Colonic mucosa (tissue), 4 donors: ENCODE measurements at places on chromosomes 4 and X. TPM values are rescaled to one million over a fixed set of nuclear protein-coding genes. Genes with fewer than 3 reads are reported as not detected.

CXCL6 gene
- 0.42 TPM for total RNA-seq

DNA sequence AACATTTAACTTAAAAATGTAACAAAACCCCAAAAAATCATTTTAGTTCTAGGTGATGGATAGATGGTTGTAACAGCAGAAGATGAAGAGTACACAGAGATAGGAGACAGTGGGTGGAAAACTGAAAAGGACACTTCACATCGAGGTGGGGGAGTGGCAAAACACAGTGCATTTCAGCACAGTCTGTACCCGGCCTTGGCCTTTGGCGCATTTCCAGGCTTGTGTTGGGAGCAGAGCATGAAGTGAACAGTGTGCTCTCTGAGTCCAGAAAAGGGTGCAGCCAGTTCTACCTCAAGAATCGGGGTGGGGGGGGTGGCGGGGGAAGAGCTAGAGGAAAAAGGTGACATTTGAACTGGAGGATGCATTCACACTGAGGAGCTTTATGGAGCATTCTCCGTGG is 4.3 kb downstream of the TSPYL2 start:
- no peaks in the 10 kb centered on the region for H3K27me3 ChIP-seq
- DNase-seq = no peak
- H3K27ac ChIP-seq = no peak overlapping the region
- H3K4me1 ChIP-seq = no peaks in the 10 kb centered on the region
- H3K4me3 ChIP-seq = no peak overlapping the region

SRD5A3 gene
- 22.2 TPM for total RNA-seq

DNA sequence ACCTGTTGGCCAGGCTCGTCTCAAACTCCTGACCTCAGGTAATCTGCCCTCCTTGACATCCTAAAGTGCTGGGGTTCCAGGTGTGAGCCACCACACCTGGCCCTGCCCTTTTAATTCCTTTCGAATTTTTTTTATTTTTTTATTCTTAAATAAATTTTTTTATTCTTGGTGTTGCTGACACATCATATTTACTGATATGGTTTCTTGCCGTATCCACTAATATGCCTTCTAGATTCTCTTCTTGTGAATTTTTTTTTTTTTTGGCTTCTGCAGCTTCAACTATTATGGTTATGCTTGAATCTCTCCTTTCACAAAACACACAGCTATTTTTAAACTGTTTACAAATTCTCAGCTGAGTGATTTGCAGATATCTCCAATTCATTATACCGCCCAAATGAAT is 353.4 kb upstream of the ADGRL3 start:
- no peaks in the 10 kb centered on the region for H3K4me1 ChIP-seq
- no peak overlapping the region for H3K27ac ChIP-seq
- no peak overlapping the region for H3K4me3 ChIP-seq
- no peaks in the 10 kb centered on the region for H3K27me3 ChIP-seq
- H3K36me3 ChIP-seq = no peaks in the 10 kb centered on the region
- DNase-seq = no peak

DNA sequence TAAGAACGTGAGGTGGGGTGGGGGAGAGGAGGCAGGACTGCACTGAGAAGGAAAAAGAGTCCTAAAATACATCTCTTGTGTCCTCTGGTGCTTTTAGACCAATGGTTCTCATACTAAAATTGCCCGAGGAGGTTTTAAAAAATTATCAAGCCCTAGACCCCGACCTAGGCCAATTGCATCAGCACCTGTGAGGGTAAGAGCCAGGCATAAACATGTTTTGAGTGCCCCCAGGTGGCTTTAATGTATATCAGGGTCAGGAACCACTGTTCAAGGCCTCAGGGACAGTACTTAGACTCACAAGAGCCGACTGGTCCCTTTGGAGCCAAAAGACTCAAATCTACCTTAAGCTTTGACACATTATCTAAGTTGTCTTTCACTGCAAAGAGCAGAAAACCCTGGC is 37.5 kb upstream of the TMEM150C start:
- H3K36me3 ChIP-seq = no peaks in the 10 kb centered on the region
- H3K27ac ChIP-seq = no peak overlapping the region
- DNase-seq = no peak
- H3K4me1 ChIP-seq = no peaks in the 10 kb centered on the region
- no peak overlapping the region for H3K4me3 ChIP-seq

DNA sequence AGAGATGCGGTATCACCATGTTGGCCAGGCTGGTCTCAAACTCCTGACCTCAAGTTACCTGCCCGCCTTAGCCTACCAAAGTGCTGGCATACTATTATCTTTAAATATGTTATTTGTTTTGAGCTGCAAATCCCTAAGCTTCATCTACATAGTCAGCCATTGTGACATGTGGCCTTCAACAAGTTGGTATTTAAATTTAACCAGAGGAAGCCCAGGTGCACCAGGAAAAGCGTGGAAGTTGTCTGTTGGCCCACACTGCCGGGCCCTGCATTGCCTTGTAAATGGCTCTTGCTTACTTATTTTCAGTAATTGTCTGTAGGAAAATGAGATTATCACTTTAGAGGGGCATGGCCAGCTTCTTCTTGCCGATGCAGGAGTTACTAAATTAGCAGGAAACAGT is 6.0 kb downstream of the WWC2 start:
- no peak for DNase-seq
- H3K4me3 ChIP-seq = no peak overlapping the region
- no peaks in the 10 kb centered on the region for H3K36me3 ChIP-seq
- peaks cover 6% of the 10 kb centered on the region for H3K4me1 ChIP-seq
- no peak overlapping the region for H3K27ac ChIP-seq

DNA sequence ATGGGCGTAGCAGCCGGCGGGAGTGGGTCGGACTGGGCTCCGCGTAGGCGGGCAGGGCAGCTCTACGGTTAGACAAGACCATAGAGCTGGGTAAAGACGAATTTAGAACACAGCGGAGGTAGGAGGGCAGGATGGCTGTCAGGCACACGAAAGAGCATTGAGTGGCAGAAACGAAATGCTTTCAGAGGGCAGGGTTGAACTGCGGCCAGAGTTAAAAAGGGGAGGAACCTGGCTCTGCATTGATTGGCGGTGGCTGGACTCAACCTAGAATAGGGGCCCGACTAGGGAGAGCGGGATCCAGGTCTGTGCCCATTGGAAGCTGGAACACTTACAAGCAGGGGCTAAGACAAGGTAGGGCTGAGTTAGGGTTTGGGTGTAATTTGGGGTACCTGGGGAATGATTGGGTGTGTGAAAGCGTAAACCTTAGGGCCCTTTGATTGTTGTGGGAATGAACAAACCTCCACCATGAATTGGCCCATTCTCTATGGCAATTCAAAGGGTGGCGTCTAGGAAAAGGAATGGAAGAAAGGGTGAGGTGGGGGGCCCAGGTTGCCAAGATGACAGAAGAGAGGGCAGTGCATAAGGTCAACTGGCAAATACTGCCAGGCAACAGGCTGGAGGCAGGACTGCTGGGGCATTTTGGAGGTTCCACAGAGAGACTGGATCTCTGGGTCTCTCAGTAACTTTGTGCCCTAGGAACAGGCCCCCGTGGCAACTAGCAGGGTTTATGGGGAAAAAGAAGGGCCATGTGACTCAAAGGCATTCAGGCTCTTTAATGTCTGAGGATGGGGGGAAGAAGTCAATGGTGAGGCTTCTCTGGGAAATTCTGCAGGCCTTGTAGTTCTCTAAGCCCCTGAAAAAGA is 911 bp upstream of the ELK1 start:
- DNase-seq = no peak
- H3K27ac ChIP-seq = peak overlapping the region; percentile 52
- peak overlapping the region; percentile 32 for H3K4me3 ChIP-seq
- no peaks in the 10 kb centered on the region for H3K4me1 ChIP-seq
- no peaks in the 10 kb centered on the region for H3K36me3 ChIP-seq
- no peaks in the 10 kb centered on the region for H3K27me3 ChIP-seq

GRCh38 chrX:86507331-86507730 is 359.1 kb downstream of the DACH2 start:
- H3K4me1 ChIP-seq = no peaks in the 10 kb centered on the region
- H3K27me3 ChIP-seq = no peaks in the 10 kb centered on the region
- no peaks in the 10 kb centered on the region for H3K36me3 ChIP-seq
- DNase-seq = no peak
- no peak overlapping the region for H3K27ac ChIP-seq

GRCh38 chrX:45815441-45815840 is 614.8 kb upstream of the DIPK2B start:
- no peaks in the 10 kb centered on the region for H3K36me3 ChIP-seq
- no peak for DNase-seq
- no peak overlapping the region for H3K27ac ChIP-seq
- no peak overlapping the region for H3K4me3 ChIP-seq

- no peak overlapping the region for H3K27ac ChIP-seq
- no peak for DNase-seq
- H3K4me3 ChIP-seq = no peak overlapping the region
- no peaks in the 10 kb centered on the region for H3K4me1 ChIP-seq
- no peaks in the 10 kb centered on the region for H3K27me3 ChIP-seq
These were observed 96.2 kb upstream of the SPRY1 start for GRCh38 chr4:123300222-123301039.

STS gene
- total RNA-seq = 20.0 TPM

DNA sequence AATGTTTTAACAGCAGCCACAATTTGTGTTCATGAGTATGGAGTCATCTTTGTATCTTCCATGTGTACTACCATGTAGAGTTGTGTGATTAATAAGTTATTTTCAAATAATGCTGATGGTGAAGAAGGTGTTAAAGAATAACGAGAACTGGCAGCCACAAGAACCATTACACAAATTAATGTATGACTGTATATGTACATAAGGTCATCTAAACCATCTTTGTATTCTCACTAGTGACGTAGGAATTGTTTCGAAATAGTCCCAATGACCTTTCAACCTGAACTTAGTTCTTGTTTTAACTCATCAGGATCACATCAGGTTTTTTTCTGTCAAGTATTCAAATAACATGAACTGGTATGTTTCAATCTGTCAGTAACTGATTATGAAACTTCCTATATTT is 48.3 kb upstream of the NOCT start:
- H3K4me3 ChIP-seq = no peak overlapping the region
- DNase-seq = no peak
- H3K4me1 ChIP-seq = no peaks in the 10 kb centered on the region
- no peak overlapping the region for H3K27ac ChIP-seq

DNA sequence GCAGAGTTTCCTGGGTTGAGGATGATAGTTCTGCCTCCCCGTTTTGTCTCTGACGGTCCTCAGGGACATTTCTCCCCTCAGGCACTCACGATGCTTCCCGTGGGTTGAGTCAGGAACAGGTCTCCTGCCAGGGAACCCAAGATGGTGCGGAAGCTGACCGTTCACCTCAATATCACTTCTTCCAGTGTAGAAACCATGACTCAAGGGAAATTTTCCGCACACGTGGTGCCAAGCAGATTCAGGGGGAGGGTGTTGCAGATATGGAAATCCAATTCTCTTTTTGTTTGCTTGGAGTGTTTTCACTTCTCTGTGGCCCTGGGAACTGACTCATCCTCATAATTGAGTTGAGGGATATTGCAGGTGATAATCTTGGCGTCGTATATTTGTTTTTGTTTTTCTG is 46.7 kb downstream of the CXorf49B start:
- H3K4me3 ChIP-seq = no peak overlapping the region
- H3K36me3 ChIP-seq = no peaks in the 10 kb centered on the region
- no peak overlapping the region for H3K27ac ChIP-seq
- H3K4me1 ChIP-seq = no peaks in the 10 kb centered on the region
- H3K27me3 ChIP-seq = no peaks in the 10 kb centered on the region

DNA sequence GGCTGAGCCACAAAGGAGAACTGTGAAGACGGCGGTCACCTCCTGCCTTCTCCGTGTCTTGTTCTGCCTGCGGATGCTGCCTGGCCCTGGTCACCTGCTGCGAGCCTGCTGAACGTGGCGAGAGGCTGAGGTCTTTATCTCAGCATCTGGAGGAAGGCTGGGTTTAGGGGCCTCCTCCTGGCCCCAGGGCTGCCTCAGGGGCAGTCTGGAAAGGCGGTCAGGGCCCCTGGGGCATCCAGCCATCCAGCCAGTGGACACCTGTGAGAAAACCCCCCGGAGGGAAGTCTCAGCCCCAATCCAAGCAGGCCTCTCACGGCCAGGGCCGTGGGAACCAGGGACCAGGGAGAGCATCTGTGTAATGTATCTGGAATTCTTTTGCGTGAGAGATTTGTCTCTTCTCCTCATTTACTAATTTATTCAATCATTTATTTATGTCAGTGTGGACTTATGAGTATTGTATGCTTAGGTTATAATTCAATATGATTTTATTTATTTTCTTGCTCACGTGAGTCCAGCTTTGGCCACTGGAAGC is 11.3 kb downstream of the PDE6B start:
- H3K27me3 ChIP-seq = no peaks in the 10 kb centered on the region
- no peaks in the 10 kb centered on the region for H3K36me3 ChIP-seq
- no peaks in the 10 kb centered on the region for H3K4me1 ChIP-seq
- DNase-seq = no peak
- H3K27ac ChIP-seq = no peak overlapping the region
- no peak overlapping the region for H3K4me3 ChIP-seq

GRCh38 chrX:31608638-31609037 is 536.8 kb upstream of the FTHL17 start:
- no peaks in the 10 kb centered on the region for H3K36me3 ChIP-seq
- H3K27me3 ChIP-seq = no peaks in the 10 kb centered on the region
- no peak overlapping the region for H3K27ac ChIP-seq
- DNase-seq = no peak

ZNF718 gene
- 7.9 TPM for total RNA-seq

GRCh38 chr4:123750044-123750443 is 353.4 kb downstream of the SPRY1 start:
- DNase-seq = no peak
- H3K27me3 ChIP-seq = no peaks in the 10 kb centered on the region
- no peak overlapping the region for H3K4me3 ChIP-seq
- no peaks in the 10 kb centered on the region for H3K36me3 ChIP-seq

DNA sequence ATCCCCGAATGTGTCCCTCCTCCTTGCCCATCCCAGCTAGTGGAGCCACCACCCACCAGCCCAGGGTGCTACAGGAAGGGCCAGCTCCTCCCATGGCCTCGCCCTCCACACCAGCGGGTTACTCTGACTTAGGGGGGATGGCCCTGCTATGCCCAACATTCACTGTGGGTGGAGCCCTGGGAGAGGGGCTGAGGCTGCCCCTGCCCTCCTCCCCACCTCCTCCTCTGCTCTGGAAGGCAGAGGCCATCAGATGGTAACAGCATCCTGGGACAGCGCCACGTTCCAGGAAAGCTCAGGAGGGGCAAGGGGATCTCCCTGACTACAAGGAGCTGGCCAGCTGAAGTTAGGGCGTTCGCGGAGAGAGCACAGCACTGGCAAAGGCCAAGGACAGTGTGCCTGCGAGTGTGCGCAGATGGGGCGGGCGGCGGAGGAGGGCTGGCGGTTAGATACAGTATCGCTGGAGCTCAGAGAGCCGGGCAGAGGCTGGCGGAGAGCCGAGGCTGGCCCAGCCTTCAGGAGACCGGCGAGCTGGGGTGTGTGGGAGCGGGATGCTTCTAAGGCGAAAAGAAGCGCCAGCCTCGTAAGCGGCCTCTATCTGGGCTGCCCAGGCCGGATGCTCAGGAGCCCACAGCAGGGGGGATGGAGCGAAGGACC is 1.5 kb downstream of the JAKMIP1 start:
- no peak overlapping the region for H3K27ac ChIP-seq
- peaks cover 3% of the 10 kb centered on the region for H3K4me1 ChIP-seq
- DNase-seq = no peak
- H3K36me3 ChIP-seq = no peaks in the 10 kb centered on the region
